ENCODE measurements at places on chromosomes 7 and 10.

GRCh38 chr7:131909151-131909768 lies 352.8 kb upstream of the PODXL start:
- DNase-seq, result no peak

DNA sequence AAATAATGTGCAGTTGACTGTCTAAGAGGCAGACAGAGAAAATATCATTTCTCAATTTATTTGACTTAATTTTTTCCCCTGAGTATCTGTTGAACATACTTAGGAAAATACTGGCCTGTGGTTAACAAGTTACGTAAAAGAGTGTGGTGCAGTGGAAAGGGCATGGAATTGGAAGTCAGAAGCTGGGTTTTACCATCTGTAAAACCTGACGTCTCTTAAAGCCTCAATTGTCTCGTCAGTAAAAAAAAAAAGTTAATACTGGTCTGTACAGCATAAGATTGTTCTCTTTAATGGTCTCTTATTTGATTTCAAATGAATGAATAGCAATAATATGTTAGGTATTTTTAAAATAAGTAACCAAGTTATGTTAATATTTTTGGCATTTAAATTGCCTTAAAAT lies 67.8 kb downstream of the PHTF2 start:
- no peak for DNase-seq

DNA sequence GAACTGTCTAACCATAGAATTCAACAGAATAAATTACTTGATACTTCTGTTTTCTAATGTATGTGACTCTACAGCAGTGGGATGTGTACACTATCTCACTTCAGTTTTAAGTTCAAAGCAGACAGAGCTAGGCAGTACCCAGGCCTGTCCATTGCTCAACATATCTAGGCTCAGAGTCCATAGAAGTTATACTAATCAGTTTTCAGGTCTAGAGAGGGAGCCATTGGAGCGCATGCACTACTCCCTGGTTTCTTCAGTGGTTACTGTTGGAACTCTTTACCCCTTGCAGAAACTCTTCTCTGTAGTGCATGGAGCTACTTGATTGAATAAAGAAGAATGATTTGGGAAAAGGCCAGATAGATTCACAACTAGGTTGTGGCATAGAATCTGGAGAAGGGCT lies 4.4 kb downstream of the CD36 start:
- DNase-seq, result no peak

GRCh38 chr10:7085147-7085912 lies 325.5 kb downstream of the SFMBT2 start:
- DNase-seq, result no peak

DNA sequence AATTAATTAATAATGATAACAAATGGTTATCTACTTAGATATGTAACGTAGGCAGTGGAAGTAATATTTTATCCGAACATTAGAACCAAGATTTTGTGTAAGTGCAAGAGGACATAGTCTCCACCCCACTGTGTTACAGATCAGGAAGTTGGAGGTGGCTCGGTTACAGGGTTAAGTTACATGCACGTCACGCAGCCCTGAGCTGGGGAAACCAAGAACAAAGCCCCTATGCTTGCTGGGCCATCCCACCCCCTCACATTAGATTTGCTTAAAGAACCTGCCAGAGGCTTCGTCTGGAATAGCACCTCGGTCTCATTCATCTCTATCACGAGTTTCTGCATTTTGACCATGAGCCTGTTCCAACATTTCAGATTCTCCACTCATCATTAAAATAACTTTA lies 214.1 kb downstream of the ADARB2 start:
- DNase-seq, result no peak

GRCh38 chr10:5449823-5450222 lies 37.5 kb downstream of the NET1 start:
- DNase-seq, result no peak
